Amygdala (tissue), 56 donors: ENCODE measurements at places on chromosomes 3 and 15.
A peak's percentile ranks its signal among the peaks of the same experiment; 100 is the strongest.

GRCh38 chr15:68214838-68215254 lies 9.7 kb upstream of the CALML4 start:
- DNase-seq = no peak

DNA sequence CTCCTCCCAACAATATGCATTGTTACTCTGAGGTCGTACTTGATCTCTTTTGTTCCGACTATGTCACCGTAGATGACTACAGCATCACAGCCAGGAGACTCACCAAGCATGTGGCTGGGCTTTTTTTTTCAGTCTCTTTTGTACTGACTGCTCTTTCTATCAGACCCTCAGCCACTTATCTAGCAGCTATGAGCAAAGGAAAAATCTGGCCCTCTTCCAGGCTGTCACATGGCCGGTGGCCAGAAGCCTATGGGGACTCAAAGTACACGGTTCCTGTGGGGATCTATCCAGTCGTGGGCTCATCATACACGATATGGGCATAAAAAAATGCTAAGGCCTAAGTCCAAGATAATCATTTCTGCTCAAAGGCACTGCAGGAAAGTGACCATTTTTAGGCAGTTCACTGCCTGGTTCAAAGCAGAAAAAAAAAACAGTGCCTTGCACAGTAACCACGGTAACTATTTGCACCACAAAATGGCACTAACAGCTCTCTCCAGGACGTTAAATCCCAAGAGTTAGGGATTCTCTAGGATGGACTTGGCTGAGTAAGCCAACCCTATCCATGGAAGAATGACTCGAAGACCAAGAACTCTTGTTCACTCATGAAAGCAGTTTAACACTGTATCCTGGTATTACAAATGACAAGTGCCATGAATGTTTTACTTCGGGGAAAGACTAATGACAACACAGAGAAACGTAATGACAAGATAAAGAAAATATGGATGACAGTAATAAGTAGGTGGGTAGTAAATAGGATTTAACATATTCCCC lies 50.3 kb downstream of the SHQ1 start:
- no peak for DNase-seq

GRCh38 chr3:59081071-59081470 lies 31.2 kb upstream of the CFAP20DC start:
- DNase-seq = no peak

GRCh38 chr3:27326202-27326601 lies 43.0 kb downstream of the NEK10 start:
- DNase-seq = no peak

DNA sequence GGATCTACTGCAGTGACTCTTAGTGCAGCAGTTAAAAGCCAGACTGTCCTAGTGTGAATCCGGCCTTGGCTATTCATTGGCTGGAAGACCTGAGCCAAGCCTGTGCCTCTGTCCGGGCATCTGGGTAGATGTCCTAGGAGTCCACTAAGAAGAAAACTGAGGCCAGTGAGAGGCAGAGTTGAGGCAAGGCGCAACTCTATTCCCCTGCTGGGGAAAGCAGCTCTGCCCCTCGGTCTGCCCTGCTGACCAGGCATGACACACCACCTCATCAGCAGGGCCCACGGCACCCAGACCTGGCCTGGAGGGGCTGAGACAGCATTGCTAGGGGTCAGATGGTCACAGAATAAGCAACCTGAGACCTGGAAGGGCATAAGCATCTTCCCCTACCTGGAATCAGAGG lies 46.7 kb upstream of the ABHD2 start:
- no peak for DNase-seq

- no peak for DNase-seq
Measured at GRCh38 chr15:75675579-75676404, 28.1 kb downstream of the SNX33 start.

DNA sequence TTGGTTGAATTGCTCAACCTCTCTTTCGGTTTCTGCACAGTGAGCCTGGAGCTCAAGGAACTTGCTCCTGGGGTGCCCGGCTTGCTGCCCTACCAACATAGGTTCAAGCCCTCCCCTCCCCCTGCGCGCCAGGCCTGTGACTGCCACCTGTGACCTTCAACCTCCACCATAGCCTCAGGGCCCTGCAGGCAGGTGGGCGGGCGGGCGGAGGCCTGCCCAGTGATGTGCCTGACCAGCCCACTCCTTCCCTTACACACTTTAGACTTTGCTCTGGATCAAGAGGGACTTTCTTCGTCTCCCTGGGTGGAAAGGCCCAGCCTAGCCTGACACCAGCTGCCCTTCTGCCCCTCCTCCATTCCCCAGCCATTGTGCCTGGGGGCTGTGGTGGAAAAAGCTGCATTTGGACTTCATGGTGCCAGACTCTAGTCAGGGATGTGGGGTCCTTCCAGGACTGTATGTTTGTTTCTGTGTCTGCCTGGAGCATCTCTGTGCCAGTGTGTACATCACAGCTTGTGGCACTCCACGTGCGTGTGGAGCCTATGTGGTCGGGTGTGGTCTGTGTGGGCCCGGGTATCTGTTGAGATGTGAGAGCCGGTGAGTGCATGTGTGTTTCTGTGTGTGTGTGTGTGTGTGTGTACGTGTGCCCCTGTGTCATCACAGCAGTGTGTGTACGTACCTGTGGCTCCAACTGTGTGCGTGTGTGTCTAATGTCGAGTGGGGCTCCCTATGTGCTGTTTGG lies 9.5 kb downstream of the PRKCD start:
- DNase-seq = no peak

GRCh38 chr3:99869621-99870020 lies 52.0 kb downstream of the CMSS1 start:
- no peak for DNase-seq

DNA sequence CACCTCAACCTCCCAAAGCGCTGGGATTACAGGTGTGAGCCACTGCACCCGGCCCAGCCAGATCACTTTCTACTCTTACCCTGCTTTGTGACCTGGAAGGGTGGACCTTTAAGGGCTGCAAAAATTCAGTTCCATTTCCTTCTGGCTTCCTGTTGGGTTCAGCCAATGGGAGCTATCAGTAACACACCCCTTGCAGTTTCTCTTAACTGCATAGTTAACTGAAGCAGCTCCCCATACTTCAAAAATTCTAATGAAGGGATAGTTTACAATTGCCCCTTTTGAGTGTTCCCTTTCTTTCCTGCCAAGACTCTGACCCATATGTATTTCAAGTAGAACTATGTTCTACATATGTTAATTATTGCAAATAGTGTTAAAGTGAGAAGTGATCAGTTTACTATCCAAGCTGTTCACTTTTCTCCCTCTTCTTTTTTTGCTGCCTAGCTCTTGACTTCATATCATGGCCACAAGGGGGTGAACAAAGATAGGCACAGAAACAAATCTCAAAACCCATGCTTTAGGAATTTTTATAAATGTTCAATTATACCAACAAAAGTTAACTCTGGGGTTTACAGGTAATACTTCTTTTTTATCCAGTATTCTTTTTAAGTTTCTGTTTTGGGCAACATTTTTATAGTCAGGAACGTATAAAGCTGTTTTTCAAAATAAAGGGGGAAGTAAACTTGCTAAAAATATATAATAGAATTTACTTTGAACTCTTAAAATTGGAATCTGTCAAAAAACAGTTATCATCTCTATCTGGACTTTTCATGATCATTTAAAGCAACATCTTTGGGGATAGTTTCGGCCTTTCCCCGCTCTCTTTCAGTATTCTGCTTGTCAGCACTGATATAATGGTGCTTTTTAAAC lies 8.1 kb downstream of the PGBD4 start:
- DNase-seq = no peak

DNA sequence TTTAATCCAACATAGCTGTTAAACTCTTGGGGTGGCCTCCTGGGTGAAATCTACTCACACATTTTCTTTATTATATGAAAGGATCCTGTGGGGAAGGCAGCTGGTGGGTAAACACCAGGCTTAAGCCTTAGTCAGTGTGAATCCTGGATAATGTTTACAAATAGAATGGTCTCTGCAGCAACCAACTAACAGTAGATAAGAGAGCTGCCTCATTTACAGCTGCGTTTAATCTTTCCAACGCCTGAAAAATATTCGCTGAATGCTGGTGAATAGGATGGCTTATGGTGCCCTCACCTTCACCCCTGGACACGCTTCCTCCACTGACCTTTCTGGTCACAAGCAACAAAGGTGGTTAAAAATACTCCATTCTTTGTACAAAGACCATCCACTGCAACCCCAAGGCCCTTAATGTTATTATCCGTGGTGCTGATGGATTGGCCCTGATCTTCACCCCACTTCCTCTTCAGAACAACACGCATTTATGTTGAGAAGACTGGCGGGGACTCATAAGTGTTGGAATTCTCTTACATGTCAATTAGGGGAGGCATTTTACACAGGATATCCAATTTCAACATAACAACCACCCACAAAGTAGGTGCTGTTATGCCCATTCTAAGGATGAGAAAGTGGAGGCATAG lies 120.0 kb upstream of the FRMD4B start:
- DNase-seq = no peak

GRCh38 chr3:13852638-13853009 lies 27.2 kb downstream of the WNT7A start:
- no peak for DNase-seq

DNA sequence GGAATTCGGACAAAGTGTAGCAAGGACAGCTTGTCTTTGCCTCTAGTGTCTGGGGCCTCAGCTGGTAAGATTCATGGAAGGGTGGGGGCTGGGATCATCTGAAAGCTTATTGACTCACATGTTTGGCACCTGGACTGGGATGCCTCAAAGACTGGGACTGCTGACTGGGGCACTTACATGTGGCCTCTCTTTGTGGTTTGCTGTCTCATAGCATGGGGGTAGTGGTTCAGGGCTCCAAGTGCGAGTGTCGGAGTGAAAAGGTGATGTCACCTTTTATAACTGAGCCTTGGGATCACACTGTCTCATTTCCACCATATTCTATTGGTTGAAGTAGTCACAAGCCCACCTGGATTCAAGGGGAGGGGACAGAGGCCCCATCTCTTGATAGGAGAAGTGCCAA lies 6.8 kb downstream of the MFSD1 start:
- DNase-seq = no peak

GRCh38 chr15:60428935-60429334 lies 31.1 kb upstream of the ANXA2 start:
- DNase-seq = no peak

GRCh38 chr3:115388166-115388565 lies 235.1 kb upstream of the GAP43 start:
- no peak for DNase-seq

GRCh38 chr15:59313641-59314332 lies 58.9 kb downstream of the MYO1E start:
- DNase-seq = peak; percentile 17
